Posterior cingulate gyrus (tissue), 11 donors: ENCODE measurements at places on chromosomes 2 and 18.

DNA sequence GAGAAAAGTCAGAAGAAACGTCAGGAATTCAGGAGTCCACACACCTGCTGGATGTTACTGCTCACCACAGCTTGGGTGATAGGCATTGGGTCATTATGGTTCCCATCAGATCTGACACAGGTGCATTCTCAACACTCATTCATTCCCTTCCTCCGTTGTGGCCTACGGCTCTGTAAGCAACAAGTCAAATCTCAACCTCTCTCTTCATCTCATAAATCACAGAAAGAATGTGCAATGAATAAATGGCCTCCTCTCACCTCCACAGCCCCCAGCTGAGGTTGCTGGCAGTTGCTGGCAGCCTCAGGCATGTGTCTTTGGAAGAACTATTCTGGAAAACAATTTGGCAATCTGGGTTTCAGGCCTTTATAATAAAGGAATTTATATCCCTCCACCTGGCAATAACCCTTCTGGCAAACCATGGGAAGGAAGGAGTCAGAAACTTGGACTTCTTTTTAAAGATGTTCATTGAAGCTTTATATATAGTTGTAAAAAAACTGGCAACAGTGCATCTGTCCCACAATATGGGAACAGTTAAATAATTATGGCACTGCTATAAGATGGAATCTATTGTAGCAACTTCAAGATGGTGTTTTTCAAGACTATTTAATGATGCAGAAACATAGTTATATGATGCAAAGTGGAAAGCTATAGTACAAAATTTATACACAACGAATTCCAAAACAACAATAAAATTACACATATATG, 175.4 kb downstream of the ANAPC1 start:
- DNase-seq = no peak

- no peak for DNase-seq
Observed at GRCh38 chr2:54502731-54503130, 46.6 kb downstream of the SPTBN1 start.

DNA sequence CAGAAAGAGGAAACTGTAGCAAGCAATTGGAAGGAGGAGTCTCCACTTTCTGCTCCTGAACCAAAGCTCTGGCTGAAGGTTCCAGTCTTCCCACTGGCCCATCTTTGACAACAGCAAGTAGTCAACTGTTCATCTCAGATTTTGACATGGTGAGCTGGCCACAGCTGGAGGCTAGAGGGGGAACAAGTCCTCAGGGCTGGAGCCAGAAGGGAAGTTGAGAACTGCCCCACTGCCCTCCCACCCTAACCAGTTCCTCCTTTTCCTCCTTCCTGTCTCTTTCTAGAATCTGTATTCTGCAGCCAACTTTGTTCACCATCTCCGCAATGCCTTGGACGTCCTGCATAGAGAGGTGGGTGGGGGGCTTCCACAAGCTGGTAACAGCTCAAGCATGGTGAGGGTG, 105.8 kb downstream of the PLB1 start:
- DNase-seq = no peak

- peak; percentile 92 for DNase-seq
Observed at GRCh38 chr2:152062125-152063091, 36.4 kb downstream of the CACNB4 start.

DNA sequence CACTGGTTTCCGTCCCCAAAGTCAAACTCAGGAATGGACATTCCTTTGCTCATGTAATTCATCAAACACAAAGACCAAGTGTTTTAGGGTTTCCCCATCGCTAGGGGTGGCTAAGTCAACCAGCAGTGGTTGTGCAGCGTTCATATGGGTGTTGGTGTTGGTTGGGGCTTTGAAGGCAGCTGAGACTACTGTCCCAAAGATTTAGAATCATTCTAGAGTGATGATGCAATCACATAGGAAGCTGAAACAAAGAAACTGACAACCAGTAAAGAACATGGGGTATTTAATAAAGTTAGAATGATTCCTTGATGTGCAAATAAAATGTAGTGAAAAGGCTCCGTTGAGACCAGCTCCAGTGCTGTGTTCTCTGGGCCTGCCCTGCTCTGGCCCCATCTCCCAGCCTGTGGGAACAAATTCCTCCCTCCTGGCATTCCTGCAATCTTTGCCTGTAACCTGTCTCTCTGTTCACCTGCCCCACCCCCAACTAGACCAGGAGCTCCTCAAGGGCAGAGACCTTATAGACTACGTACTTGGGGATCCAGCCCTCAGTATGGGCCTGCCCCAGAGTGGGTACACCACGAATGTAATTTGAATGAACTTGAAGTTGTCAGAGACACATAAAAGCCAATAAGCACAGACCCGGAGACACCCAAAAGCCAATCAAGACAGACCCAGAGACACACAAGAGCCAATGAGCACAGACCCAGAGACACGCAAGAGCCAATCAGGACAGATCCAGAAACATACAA, 191.7 kb upstream of the TWIST2 start:
- no peak for DNase-seq

- no peak for DNase-seq
Observed at GRCh38 chr2:157468931-157469708, 25.2 kb upstream of the CYTIP start.

- DNase-seq = no peak
Observed at GRCh38 chr2:3952866-3953516, 249.6 kb downstream of the DCDC2C start.

GRCh38 chr2:201813996-201814760, 7.8 kb downstream of the CDK15 start:
- DNase-seq = no peak

- no peak for DNase-seq
Observed at GRCh38 chr18:2050702-2051201, 520.6 kb downstream of the METTL4 start.

- DNase-seq = no peak
Observed at GRCh38 chr2:30348825-30349224, 98.2 kb upstream of the LCLAT1 start.

DNA sequence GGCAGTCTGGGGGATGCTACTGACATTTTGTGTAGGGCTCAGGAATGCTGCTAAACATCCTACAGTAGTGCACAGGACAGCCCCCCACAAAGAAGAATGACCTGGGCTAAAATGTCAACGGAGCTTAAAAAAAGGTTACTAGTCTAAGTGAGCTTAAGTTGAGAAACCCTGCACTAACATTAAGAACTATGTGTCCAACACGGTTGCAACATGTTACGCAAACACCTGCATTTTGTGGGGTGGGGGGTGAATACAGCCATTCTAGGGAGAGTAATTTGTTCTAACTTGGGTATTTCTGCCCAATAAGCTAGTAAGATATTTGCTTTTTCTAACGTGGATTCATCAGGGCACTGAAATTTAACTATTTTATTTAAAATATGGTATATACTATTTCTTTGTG, 57.9 kb downstream of the SLC8A1 start:
- no peak for DNase-seq

DNA sequence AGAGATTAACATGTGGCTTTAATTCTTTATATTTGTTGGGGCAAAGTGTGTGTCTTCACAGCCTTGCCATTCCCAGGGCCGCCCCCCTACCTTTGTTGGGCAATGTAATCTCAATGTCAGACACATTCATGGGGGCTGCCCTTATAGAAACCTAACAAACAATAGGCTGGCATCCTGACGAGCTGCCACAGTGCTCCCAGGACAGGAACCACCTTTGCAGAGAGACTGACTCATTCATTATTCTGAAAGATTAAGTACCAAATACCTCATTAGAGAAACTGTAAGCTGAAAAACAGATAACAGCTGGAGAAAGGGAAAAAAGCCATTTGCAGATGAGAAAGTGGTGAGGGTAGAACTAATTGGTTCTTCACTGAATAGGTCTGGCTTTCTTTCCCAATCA, 1587.5 kb upstream of the PIK3C3 start:
- DNase-seq = no peak

DNA sequence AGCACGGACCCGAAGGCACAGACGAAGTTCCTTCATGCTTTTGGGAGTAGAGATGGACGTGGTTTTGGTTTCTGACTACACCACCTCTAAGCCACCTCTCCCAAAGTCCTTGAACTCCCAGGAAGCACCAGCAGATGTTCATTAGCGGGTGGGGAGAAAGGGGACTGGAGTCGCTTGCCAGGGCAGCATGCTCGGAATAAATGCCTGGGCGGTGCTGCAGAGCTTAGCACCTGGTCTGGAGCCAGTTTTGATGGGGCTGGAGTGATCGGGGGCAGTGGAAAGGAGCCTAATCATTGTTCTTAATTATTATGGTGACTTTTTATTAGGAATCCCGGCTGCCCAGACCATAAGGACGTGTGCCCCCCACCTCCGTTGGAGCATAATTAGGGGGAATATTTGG, 220.8 kb downstream of the TFCP2L1 start:
- no peak for DNase-seq

GRCh38 chr2:72340665-72341064, 193.0 kb upstream of the CYP26B1 start:
- no peak for DNase-seq
